ENCODE measurements at places on chromosomes 2 and 18.

- DNase-seq, result no peak
Measured at GRCh38 chr2:164760179-164760578, 81.4 kb downstream of the COBLL1 start.

GRCh38 chr2:59184276-59185020 lies 943.3 kb upstream of the FANCL start:
- peak; percentile 44 for DNase-seq

GRCh38 chr2:127419448-127420038 lies 1.3 kb downstream of the PROC start:
- DNase-seq, result no peak

GRCh38 chr18:50429207-50429948 lies 54.5 kb downstream of the SKA1 start:
- DNase-seq, result peak; percentile 15

- DNase-seq, result no peak
Measured at GRCh38 chr2:160257041-160257742, 57.1 kb upstream of the ITGB6 start.

GRCh38 chr2:74847070-74847858 lies 13.3 kb downstream of the HK2 start:
- DNase-seq, result no peak

GRCh38 chr18:8124232-8125146 lies 484.7 kb upstream of the RAB12 start:
- DNase-seq, result no peak

DNA sequence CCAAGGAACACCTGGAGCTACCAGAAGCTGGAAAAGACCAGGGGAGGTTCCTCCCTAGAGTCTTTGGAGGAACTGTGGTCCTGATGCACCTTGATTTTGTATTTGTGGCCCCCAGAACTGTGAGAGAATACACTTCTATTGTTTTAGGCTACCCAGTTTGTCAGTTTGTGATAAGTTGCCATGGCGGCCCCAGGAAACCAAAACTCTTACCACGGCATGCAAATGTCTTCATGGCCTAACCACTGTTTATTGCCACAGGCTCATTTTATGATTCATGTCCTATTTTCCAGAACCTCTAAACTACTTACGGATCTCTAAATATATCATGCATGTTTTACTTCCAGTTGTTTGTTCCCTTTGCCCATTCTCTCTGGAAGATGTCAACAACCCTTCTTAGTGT lies 1250.7 kb upstream of the FAM98A start:
- no peak for DNase-seq

DNA sequence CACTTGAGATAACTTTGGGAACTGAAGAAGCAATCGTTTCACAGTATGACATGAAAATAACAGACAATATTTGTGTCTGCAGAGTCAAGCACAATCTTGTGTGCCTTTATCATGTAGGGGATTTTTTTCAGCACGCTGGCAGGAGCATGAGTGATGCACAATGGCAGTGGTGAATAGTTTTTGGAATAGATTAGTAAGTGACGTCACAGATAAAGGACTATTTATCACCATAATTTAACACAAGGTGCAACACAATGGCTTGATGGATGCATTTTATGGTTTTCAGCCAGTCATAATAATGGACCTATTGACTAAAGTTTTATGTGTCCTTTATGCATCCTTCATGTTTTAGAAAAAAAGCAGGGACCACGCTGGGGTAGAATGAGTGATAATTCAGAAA lies 559.8 kb upstream of the FANCL start:
- DNase-seq, result no peak

DNA sequence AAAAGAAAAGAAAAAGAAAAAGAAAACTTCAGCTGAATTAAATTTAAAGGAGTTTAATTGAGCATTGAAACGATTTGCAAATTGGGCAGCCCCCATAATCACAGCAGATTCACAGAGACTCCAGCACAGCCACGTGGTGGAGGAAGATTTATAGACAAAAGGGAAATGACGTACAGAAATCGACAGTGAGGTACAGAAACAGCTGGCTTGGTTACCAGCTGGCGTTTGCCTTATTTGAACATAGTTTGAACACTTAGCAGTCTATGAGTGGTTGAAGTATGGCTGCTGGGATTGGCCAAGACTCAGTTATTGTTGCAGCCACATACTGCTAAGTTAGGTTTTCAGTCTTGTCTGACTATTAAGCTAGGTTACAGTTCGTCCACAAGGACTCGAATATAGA lies 312.2 kb upstream of the SLC14A2 start:
- DNase-seq, result no peak

GRCh38 chr2:37671009-37671815 lies at the start of gene CDC42EP3:
TSS of gene CDC42EP3 (minus strand) at chr2:37671642. CDS start at chr2:37646587, 25,055 bp downstream.
- peak; percentile 25 for DNase-seq

- DNase-seq, result no peak
Measured at GRCh38 chr2:122528958-122529705, 773.7 kb downstream of the TSN start.

GRCh38 chr18:11518788-11519685 lies 90.4 kb upstream of the SLC35G4 start:
- DNase-seq, result no peak

DNA sequence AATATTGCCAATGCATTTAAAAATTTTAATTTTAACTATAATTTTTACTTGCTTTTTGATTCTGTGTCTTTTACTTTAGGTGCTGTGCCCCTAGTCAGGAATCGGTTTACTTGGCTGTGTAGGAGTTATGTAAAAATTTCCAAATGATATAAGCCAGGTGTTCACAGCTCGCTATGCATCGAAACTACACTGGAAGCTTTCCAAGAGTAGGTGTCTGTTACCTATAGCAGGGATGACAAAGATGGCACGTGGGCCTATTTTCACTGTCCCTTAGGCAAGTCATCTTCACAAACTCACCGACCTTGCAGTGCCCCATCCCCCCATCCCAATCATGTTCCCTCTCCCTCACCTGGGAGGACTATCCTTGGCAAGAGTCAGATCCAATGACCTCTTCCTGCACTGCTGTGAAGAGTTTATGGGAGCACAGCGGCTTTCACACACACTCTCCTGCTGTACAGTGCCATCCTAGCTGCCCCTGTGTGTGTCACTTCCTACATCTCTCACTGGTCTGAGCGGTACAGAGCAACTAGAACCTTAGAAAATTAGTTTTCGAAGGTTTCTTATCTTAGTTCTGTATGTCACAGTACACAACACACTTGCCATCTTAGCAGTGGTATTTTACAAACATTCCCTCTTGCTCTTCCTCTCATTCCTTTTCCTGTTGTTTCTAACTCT lies 49.2 kb upstream of the NAB1 start:
- DNase-seq, result no peak

DNA sequence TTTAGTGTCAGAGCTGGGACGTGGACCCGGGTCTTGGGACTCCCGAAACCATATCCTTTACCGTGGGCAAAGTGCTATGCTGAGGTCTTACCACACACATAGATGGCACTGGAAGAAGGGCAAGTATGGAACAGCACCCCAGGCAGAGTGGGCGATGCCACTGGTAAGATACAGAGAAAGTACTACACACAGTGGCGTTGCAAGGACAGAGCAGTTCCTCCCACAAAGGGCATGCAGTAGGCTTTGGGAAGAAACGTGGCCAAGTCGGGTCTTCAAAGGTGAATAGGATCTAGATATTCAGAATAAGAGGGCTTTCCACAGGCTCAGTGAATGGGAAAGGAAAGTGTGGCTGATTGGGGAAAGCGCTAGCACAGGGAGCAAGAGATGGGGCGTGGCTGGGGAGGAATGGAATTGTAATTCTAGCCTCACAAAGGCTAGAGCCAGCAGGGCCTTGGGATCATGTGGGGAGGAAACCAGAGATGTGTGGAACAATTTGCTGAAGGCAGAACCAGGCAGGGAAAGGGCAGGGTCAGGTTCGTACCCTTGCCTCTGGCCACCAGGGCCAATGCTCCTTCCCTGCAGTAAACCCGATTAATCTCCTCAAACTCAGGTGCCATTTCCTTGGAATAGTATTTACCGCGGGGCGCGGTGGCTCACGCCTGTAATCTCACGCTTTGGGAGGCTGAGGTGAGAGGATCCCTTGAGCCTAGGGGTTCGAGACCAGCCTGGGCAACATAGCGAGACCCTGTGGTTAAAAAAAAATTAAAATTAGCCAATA lies 36.0 kb downstream of the PCBP1 start:
- peak; percentile 88 for DNase-seq

DNA sequence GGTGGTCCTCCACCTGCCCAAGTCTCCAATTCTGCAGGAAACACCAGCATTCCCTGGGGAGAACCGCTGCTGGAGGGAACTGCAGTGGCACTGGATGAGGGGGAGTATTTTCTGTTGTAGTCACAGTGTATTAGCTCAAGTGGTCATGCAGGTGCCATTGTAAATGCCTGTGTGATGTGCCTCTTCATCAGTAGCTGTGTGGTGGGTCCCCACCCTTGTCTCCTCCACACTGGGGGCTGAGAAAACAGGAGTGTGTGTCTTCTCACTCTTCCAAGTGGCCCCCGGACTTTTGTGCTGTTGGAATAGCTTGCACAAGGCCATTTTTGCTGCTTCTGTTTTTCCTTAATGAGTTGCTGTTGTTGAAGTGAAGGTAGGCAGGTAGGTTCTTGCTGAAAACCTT lies 8.7 kb downstream of the NCK2 start:
- DNase-seq, result no peak

- DNase-seq, result no peak
Measured at GRCh38 chr2:55109219-55109891, 59.1 kb upstream of the RTN4 start.

DNA sequence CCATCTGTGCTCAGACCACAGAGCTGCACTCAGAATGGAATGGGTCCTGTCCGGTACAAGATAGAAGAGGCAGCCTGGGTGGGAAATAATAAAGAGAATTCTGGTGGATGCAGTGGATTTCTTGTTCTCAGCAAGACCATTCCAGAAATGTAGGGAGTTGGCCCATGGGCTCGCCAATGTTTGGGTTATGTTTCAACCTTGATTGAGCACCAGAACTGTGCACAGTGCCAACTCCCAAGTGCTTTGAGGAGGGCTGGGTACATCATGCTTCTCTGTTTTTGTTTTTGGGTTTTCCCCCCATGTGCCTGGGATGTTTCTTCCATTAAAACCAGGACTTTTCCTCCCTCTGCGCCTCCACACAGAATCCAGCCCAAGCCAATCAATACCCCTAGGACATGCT lies 304.1 kb downstream of the TNS1 start:
- DNase-seq, result no peak

DNA sequence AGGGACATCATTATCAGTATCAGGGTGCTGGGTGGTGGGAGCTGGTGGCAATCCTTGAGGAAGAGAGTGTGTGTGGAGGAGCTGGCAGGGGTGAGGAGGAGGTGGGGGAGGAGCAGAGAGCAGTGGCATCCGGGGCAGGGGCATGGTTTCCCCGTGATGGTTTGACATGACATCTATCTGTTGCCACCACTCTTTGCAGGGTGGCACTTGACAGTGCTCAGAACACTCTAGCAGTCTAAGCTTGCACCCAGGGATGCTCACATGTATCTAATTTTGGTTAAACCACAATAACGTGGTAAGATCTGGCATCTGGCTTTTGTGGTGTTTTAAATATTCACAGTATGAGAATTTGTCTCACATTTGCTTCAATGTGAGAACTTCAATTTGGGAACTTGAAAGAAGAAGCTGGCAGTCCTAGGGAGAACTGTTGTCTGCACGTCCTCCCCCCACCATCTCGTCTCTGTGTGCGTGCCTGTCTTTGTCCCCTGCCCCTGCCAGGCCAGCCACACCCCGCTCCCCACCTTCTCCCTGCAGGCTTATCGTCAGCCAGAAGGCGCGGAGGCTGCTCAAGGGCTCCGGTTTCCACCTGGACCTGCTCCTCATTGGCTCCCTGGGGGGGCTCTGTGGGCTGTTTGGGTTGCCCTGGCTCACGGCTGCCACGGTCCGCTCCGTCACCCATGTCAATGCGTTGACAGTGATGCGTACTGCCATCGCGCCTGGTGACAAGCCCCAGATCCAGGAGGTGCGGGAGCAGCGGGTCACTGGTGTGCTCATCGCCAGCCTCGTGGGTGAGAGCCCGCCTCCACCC lies 11.7 kb downstream of the SLC4A3 start:
- no peak for DNase-seq

GRCh38 chr2:7905756-7906155 lies 776.1 kb upstream of the ID2 start:
- no peak for DNase-seq

DNA sequence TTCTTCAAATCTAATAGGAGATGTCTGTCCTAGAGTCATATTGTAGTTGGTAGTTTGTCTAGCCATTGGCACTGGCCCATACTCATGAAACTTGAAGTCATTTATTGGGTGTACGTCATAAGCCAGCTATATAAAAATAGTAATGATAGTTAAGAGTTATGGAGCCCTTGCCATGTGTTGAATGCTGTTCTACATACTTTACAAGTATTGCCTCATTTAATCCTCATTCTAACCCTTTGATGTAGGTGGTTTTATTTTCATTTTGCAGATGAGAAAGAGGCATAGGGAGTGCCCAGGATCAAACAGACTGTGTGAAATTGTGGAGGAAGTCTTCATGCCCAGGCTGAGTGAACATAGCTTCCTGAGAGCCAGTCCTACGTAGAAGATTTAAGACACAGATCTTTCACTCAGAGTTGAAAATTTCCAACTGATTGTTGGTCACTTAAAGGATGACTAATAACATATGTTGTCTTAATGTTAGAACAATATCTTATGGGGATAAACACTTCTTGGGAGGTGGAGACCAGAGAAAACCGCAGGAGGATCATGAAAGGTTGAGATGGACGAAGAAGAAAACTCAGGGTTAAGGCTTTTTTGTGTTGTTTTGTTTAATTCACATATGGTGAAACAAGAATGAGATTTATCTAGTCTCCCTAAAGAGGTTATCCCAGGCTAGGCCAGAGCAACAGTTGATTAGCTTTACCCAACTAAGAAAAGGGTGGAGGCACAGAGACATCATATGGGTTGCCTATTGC lies 156.0 kb downstream of the CERS6 start:
- DNase-seq, result no peak

DNA sequence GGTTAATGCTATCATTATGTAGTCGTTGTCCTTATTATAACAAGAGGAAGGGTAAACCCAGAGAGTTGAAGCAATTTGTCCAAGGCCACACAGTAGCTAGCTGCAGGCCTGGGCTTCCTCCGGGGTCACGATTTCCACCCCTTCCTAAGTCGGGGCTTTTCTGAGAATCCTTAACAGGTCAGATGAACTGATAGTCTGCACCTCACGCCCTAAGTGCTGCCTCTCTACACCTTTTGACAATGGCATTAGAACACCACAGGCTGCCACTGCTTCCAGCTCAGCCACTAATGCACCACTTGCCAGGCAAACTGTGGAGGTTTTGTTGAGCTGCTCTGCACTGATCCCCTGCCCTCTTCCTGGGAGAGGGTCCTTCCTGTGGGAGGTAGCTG lies 37.7 kb downstream of the FOSL2 start:
- DNase-seq, result no peak

GRCh38 chr2:101625387-101625786 lies 72.1 kb upstream of the MAP4K4 start:
- no peak for DNase-seq

GRCh38 chr2:163649080-163649479 lies 86.7 kb downstream of the FIGN start:
- no peak for DNase-seq
